G401 (cell line): ENCODE measurements at places on chromosomes 11 and 22. TPM values are rescaled to one million over a fixed set of nuclear protein-coding genes. Genes with fewer than 3 reads are reported as not detected.

FAM83F gene
- 0.12 and 0.27 TPM in 2 replicates for total RNA-seq

BTBD18 gene
- not detected in 2 replicates for total RNA-seq

IGLL1 gene
- not detected in 2 replicates for total RNA-seq

DNAJB7 gene
- not detected in 2 replicates for total RNA-seq

BTG4 gene
- total RNA-seq, result 1.4 and 8.1 TPM in 2 replicates

PGR gene
- total RNA-seq, result not detected in 2 replicates

CHCHD10 gene
- not detected in 2 replicates for total RNA-seq

E2F8 gene
- total RNA-seq, result 4.5 and 11.5 TPM in 2 replicates
